ENCODE measurements at places on chromosomes 6 and 20.

- DNase-seq, result no peak
Observed at GRCh38 chr20:1788044-1788443, 107.2 kb upstream of the SIRPA start.

DNA sequence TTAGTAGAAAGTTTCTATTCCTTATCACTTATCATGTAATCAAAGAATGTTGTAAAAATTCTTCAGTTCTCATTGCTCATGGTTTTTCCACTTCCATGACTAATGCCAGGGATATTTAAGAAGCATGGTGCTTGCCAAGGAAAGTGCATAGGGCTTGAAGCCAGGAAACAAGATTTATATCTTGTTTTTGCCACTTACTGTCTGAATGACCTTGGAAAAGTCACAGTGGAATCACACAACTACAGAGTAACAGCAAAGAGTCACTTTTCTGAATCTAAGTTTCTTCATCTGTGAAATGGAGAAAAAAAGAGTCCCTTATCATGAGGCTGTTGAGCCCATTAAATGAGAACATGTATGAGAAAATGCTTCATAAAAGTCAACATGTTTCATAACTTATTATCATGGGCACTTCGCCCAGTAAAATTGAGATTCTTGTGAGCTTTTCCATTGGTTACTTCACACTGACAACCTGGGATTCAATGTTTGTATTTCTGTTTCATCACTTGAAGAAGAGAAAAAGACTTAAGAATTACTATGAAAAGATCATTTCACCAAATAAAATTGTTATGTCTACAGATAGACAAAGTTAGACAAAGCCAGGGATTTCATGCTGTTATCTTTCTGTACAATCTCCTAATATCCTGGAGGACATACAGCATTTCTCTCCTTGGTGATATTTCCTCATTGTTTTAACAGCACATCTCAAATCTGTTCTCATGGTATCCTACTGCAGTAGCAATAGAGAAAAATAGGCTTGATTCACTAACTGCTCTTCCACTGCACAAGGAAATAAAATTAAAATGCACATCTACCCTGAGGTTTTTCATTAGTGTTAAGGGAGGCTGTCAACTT, 7.6 kb upstream of the BMP5 start:
- no peak for DNase-seq

- no peak for DNase-seq
Observed at GRCh38 chr6:84867521-84867920, 103.1 kb upstream of the TBX18 start.

GRCh38 chr6:9136141-9136822, 700.9 kb upstream of the SLC35B3 start:
- DNase-seq, result no peak

- DNase-seq, result no peak
Observed at GRCh38 chr20:10795286-10796026, 121.7 kb upstream of the JAG1 start.

DNA sequence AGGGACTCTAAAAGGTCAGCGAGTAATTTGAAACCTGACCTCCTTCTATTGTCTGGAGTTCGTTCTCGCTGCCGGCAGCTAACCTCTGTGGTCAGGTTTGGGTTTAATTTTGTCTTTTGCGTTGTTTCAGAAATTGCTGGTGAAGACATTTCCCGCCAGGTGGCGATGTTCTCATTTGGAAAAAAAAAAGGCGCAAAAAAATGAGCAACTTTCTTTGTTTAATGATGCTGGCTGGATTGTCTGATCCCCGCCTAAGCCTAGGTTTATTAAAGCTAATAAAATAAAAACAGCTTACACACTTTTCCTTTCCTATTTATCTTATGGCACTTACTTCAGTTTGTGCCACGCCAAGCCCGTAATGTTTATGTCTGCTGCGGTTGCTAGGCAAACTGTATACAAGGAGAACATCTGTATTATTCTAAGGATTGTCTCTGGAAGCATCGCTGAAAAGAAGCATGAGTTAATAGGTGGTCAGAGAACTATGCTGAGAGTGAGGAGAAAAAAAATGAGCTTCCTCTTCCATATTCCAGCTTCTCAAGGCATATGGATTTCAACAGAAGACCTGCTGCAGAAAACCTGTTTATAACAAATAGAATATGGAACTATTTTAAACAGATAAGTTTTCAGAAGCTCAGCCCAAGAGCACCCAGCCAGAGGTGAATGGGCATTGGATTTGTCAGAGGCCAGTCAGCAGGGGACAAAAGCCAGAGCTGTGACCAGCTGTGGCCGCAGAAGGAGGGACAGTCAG, 205.7 kb downstream of the DOK5 start:
- no peak for DNase-seq

GRCh38 chr20:3796477-3797225, 541 bp downstream of the CDC25B start:
- DNase-seq, result no peak

- no peak for DNase-seq
Observed at GRCh38 chr6:166382500-166382932, 224 bp downstream of the MPC1 start.

DNA sequence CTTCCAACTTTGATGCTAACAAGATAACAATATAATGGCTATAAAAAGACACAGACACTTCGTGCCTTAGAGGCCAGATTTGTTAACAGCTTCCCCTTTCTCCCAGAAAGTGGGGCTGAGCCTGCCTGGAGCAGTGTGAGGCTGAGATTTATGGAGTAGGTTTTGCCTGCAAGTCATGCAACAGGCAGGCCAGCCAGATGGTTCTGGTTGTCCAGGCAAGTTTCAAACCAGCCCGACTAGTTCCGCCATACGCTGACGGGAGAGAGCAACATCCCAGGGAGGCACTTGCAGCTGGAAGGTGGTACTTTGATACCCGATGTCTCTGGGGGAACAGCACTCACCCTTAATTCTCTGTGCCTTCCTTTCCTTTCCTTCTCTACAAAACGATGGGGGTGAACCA, 81.3 kb upstream of the NAA20 start:
- no peak for DNase-seq

DNA sequence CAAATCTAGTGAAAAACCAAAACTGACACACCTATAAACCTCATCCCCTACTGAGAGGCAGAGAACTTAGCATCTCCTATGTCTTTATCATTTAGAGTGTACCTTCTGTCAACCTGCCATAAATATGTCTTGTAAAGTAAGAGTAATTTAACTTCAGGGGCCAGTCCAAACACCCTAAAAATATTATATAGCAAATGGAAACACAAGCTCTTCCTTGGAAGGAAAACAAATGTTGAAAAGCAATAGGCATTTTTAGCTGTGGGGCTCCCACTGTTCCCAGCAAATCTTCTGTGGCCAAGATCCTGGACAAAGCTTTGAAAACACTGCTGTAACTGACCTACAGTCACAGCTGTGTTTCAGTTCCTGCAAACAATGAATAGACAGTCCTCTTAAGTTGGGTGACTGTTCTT, 140.0 kb upstream of the RNF217 start:
- DNase-seq, result no peak

GRCh38 chr6:17161076-17161475, 59.2 kb downstream of the STMND1 start:
- DNase-seq, result no peak

- DNase-seq, result no peak
Observed at GRCh38 chr6:54441687-54442248, 133.5 kb downstream of the TINAG start.

DNA sequence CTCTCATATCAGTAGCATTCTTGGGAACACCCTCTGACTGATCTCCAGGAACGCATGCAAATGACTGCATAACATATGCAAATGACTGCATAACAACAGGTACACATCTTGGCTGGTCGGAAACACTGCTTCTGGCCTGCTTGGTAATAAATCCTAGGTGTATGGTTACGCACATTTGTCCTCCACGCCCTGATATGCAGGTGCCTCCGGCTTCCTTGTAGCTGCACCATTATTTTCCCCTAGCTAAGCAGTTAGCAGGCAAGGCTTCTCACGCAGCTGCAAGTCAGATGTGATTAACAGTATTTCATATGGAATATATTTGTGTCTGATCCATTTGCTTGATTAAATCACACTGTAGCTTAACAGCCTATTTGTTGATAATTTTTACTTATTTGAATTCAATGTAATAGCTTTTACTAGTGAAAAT, 5.9 kb downstream of the RPS6KA2 start:
- DNase-seq, result no peak

GRCh38 chr20:25987073-25987927, 290.6 kb upstream of the ZNF337 start:
- DNase-seq, result no peak

GRCh38 chr6:128172752-128173682, 272.2 kb upstream of the THEMIS start:
- DNase-seq, result no peak

GRCh38 chr6:13190376-13190775, 138.0 kb downstream of the TBC1D7 start:
- DNase-seq, result no peak

GRCh38 chr6:39755231-39755630, 30.0 kb upstream of the KIF6 start:
- DNase-seq, result no peak

GRCh38 chr20:17593902-17594301, 24.0 kb downstream of the DSTN start:
- DNase-seq, result no peak

GRCh38 chr20:17316316-17317038, 89.6 kb downstream of the PCSK2 start:
- DNase-seq, result no peak

DNA sequence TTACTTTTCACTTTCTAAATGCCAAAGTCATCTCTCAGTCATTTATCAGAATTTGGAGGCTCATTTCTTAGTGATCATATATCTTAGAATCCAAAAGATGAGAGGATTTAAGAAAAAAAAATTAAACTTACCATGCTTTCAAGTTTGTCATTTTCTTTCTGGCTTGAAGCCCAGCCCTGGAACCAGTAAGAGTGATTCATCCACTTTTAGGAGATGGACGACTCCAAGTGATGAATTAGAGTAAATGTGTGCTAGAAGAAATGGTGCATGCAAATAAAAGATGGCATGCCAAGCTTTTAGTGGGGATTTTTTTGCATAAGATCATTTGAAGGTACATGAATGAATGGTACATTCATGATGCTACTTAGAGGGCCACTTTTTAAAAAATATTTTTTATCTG, 20.1 kb downstream of the PLCB1 start:
- no peak for DNase-seq

DNA sequence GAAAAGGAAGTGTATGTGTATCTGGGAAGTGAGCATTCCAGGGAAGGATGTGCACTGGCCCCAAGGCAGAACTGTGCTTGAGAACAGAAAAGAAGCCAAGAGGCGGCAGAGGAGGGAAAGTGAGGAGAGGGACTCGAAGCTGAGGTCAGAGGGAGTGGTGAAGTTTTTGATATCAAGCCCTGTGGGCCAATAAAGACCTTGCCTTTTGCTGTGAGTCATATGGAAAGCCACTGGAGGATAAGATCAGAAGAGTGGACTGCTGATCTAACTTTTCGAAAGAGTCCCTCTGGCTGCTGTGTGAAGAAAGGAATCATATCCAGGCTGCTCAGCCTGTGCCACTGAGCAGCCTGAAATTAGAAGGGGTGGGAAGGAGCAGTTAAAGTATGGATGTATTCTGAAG, 99.4 kb downstream of the EYA4 start:
- no peak for DNase-seq

- no peak for DNase-seq
Observed at GRCh38 chr6:16802071-16802470, 40.8 kb upstream of the ATXN1 start.

DNA sequence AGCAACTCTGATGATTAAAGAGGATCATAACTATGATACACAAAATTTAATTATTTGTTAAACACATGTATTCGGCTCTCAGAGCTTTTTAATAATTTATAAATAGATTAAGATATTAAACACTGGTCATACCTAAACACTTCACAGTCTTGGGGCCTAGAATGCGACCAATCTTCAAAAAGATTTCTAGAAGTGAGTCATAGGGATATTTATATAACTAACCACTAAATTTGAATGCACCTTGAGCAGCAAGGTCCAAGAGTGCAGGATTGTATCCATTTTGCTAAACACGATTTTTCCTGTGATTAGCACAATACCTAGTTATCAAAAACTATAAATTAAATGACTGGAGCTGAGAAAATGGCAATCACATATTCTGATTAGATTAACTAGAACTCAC, 709.3 kb downstream of the EPHA7 start:
- DNase-seq, result no peak

DNA sequence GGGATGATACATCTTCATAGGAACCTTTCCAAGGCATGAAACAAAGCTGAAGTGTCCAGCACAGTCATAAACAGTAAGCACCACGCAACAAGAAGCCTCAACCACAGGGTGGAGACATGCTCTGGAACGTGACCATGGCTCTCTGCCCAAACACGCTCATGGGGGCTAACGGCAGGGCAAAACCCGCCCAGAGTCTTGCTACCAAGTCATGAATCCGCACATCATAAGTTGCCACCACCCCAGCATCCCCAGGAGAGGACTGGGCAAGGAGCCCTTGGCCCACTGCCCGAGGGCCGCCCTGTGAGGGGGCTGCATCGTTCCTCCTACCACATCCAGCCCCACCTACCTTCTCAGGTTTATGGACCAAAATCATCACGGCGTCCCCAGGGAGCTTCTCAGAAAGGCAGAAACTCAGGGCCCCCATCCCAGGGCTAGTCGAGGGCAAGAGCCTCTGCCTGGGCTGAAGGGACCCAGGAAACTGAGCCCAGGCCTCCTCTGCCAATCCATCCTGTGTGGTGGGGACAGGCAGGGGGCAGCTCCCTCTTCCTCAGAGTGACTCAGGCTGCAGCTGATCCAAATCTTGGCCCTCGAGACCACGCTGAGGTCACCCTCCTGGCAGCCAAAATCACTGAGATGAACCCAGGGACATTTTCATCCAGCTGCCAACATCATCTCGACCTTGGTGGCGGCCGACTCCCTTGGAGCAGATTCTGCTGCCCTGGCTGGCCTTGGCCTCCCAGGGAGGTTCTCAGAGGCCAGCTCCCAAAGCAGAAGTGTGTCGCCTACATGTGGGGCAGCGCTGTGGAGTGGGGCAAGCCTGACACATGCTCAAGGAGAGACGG, 42.6 kb downstream of the BMP7 start:
- DNase-seq, result no peak

DNA sequence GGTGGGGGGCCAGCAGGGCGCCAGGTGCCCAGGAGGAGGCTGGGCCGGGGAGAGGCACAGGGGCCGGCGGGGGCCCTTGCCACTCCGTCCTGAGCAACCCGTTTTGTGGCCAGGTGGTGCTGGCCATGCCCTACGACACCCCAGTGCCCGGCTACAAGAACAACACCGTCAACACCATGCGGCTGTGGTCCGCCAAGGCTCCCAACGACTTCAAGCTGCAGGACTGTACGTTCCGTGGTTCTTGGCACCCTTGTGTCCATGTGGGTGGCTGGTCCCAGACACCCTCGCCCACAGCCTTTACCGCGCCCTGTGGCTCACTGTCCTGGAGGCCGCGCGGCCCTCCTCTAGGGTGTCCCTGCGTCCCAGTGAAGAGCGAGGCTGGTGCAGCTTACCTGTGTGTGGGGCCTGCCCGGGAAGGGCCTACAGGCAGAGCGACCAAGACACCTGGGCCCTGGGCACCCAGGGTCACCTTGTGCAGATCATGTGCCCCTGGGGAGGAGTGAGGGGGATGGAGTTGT, 28.7 kb downstream of the PYGB start:
- DNase-seq, result no peak
